ENCODE measurements at places on chromosomes 6 and 20. TPM values are rescaled to one million over a fixed set of nuclear protein-coding genes. Genes with fewer than 3 reads are reported as not detected.

Gene TOX2
- 1.4 TPM for polyA plus RNA-seq

Gene CNBD2
- 8.3 TPM for polyA plus RNA-seq

Gene KCNK16
- not detected for polyA plus RNA-seq

Gene OPRM1
- polyA plus RNA-seq, result not detected

Gene RAMACL
- polyA plus RNA-seq, result 0.22 TPM

Gene CRYBG1
- polyA plus RNA-seq, result 13.8 TPM

Gene HS3ST5
- not detected for polyA plus RNA-seq

Gene IRF4
- 0.83 TPM for polyA plus RNA-seq

Gene MYO6
- 6.2 TPM for polyA plus RNA-seq

Gene LINC00237
- polyA plus RNA-seq, result not detected

Gene CCN6
- not detected for polyA plus RNA-seq
